ENCODE measurements at places on chromosomes 11 and 22. TPM values are rescaled to one million over a fixed set of nuclear protein-coding genes. Genes with fewer than 3 reads are reported as not detected.
A peak's percentile ranks its signal among the peaks of the same experiment; 100 is the strongest.

DNA sequence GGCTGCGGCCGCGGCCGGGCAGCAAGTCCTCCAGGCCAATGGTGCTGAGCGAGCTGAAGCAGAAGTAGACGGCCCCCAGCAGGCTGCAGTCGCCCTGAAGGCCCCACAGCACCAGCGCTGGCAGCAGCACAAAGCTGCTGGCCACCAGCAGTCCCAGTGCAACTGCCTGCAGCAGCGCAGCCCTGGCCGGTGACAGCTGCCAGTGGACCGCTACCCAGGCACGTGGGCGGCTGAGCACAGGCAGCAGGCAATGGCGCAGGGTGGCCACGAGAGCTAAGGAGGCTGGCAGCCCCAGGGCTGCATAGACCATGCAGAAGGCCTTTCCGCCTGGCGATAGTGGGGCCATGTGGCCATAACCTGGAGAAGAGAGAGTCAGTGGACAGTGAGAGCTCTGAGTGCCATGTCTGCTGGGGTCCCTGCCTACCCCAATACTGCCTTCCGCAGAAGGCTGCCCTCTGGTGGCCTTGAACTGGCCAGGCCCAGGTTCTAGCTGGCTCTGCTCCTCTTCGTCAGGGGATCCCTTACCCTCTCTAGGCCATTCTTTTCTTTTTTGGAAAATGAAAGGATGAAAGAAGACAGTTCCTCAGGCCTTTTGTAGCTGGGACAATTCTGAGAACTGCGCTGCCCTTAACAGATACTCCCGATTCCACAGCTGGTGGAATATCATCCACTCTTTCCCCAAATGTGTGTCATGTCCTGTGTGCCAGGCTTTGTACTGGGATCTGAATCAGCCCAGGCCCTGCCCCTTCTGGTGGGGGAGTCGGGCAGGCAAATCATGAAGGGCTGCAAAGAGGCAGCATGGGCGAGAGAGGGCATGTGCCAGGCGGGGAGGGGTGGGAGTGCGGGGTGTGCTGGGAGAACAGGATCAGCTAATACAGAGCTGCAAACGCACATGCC, 1.8 kb downstream of the KCNK7 start:
- no peak overlapping the region for H3K27ac ChIP-seq
- peak; percentile 34 for DNase-seq
- peaks cover 7% of the 10 kb centered on the region for H3K4me1 ChIP-seq
- H3K27me3 ChIP-seq: no peaks in the 10 kb centered on the region
- H3K4me3 ChIP-seq: no peak overlapping the region

DNA sequence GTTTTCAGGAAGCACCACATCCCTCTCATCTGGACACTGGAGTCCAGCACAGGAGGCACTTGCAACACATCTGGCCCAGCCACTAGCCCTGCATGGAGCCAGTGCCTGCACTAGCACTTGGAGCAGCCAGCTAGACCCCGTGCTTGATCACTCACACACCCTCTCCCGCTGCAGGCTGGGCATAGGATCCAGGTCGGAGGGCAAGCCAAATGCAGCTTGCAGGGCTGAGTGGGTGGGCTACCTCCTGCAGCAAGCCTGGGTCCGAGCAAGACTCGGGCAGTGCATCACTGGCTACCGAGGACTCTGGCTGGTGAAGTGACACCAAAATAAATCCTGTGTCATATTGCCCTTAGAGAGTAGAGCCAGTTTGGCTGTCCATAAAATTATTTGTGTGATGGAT, 1795.4 kb downstream of the LRRC4C start:
- DNase-seq: no peak
- H3K27me3 ChIP-seq: no peaks in the 10 kb centered on the region
- no peaks in the 10 kb centered on the region for H3K36me3 ChIP-seq
- no peaks in the 10 kb centered on the region for H3K4me1 ChIP-seq
- H3K27ac ChIP-seq: no peak overlapping the region

DNA sequence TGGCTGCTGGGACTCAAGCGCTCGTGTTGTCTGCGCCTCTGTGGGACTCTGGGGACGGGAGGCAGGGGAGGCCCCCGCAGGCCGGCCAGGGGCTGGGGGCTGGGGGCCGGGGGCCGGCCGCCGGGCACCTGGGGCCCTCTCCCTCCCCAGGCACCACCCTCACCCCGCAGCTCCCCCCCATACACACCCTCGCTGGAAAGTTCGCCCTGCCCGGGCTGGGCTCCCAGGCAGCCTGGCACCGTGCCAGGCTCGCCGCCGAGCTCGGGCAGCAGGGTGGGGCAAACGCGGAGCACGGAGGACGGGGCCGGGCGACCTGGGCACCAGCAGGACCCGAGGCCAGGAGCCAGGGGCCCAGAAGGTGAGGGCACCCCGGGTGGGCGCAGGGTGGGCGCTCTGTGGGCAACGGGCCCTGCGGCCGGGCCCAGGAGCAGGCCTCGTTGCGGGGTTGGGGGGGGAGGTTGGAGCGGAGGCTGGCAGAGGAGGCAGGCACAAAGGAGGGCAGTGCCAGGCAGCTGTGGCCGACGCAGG, 76.7 kb upstream of the WNT7B start:
- peaks cover 52% of the 10 kb centered on the region for H3K4me1 ChIP-seq
- peak overlapping the region; percentile 49 for H3K4me3 ChIP-seq
- H3K27me3 ChIP-seq: no peaks in the 10 kb centered on the region
- peak overlapping the region; percentile 55 for H3K27ac ChIP-seq
- DNase-seq: peak; percentile 64
- H3K36me3 ChIP-seq: no peaks in the 10 kb centered on the region

OR4A15 gene
- polyA plus RNA-seq: not detected

DNA sequence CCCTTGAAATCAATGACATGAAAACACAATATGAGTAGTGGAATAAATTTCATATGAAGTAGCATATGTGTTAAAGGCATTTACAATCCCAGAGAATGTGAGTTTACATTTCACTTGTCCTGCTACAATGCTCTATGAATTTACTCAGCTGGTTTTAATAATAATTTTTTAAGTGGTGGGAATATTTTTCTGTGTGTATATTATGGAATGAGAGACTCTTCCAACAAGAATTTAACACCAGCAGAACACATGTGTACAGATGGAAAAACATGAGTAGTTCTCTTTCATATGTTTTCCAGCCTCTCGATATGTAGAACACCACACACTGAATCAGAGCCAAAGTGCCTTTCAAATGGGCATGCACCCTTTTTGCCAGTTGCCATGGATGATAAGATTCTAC, 170.4 kb downstream of the MAML2 start:
- no peak overlapping the region for H3K4me3 ChIP-seq
- no peaks in the 10 kb centered on the region for H3K36me3 ChIP-seq
- no peak overlapping the region for H3K27ac ChIP-seq

GRCh38 chr11:86955361-86956120, at the start of gene FZD4:
FZD4 (minus strand) TSS chr11:86955395; CDS start chr11:86955085, 310 bp downstream.
- peaks cover 5% of the 10 kb centered on the region for H3K36me3 ChIP-seq
- H3K27ac ChIP-seq: peak within 1 kb of the TSS; percentile 75
- peaks cover 30% of the 10 kb centered on the region for H3K4me1 ChIP-seq

DNA sequence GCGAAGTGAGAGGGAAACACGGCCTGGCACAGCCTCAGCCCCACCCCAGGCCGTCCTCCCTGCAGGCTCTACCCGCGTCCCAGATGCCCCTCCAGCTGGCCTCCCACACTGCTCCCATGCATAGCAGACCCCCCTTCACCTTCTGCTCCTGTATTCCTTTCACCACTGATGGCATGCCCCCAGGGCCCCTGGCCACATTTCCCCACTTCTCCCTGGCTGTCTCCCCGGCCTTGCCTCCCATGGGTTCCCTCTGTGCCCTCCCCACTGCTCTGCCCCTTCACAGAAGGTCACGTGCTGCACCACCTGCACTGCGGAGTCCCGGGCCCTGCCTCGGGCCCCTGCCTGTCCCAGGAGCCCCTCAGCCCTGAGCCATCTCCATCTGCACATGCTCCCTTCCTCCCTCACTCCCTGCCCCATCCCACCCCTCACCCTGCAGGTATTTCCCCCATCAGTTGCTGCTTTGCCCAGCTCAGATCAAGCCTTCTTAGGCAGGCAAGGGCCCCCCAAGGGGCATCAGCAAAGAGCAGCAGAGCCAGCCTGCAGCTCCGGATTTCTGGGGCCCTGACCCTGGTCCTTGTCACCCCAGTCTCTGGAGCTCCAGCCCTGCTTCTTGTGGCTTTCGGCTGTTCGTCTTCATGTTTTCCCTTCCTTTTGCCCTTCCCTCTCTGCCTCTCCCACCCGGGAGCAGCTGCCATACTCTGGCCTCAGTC, 46.4 kb downstream of the GAB4 start:
- DNase-seq: no peak
- H3K4me1 ChIP-seq: no peaks in the 10 kb centered on the region
- no peaks in the 10 kb centered on the region for H3K36me3 ChIP-seq
- no peak overlapping the region for H3K27ac ChIP-seq
- H3K4me3 ChIP-seq: no peak overlapping the region

- no peak overlapping the region for H3K4me3 ChIP-seq
- no peak for DNase-seq
- no peak overlapping the region for H3K27ac ChIP-seq
- H3K4me1 ChIP-seq: peaks cover 13% of the 10 kb centered on the region
Observed at GRCh38 chr11:71442880-71443279, 5.3 kb downstream of the DHCR7 start.

DNA sequence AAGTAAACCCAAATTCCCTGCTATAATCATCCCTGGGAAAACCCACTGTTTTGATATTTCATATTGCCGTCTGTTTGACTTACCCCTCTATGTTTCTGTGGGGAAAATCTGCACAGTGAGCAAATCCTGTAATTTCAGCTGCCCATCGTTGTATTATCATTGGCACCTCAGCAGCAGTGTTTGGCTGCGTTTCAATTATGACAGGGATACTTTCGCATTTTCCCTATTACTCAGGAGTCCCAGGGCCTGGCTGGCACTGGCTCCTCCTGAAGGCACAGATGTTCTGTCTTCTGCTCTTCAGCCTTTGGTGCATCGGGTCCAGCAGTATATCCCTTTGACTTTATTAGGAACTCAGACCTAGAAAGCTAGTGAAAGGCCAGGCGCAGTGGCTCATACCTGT, 12.2 kb upstream of the MMP12 start:
- H3K4me3 ChIP-seq: no peak overlapping the region
- H3K4me1 ChIP-seq: no peaks in the 10 kb centered on the region
- peaks cover 7% of the 10 kb centered on the region for H3K27me3 ChIP-seq
- no peak overlapping the region for H3K27ac ChIP-seq
- peak; percentile 36 for DNase-seq

- peaks cover 20% of the 10 kb centered on the region for H3K4me1 ChIP-seq
- no peak overlapping the region for H3K27ac ChIP-seq
- peak; percentile 43 for DNase-seq
- H3K27me3 ChIP-seq: no peaks in the 10 kb centered on the region
Observed at GRCh38 chr11:3341298-3341697, 37.6 kb downstream of the ZNF195 start.

DNA sequence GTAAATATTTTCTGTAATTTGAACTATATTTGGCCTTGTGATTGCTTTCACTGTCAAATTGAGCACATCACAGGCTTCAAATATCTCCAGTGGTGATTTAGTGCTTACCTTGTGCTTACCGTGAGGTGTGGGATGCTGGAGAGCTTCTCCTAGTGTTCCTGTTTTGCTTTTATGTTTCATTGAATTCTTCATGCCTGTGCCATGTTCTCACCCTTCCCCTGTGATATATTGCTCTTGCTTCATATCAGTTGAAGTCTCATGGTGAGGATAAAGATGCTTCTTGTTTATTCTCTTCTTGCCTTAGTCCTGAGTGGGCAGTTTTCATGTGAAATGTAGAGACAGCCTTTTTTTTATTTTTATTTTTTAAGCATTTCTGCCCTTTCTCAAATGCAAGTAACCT, 198.0 kb upstream of the PDGFD start:
- H3K4me1 ChIP-seq: no peaks in the 10 kb centered on the region
- H3K36me3 ChIP-seq: no peaks in the 10 kb centered on the region
- no peak for DNase-seq
- H3K27me3 ChIP-seq: no peaks in the 10 kb centered on the region
- no peak overlapping the region for H3K4me3 ChIP-seq

F2 gene
- 0.10 TPM for polyA plus RNA-seq

- H3K4me3 ChIP-seq: no peak overlapping the region
- peaks cover 12% of the 10 kb centered on the region for H3K36me3 ChIP-seq
- H3K27me3 ChIP-seq: no peaks in the 10 kb centered on the region
- no peak for DNase-seq
- no peaks in the 10 kb centered on the region for H3K4me1 ChIP-seq
- no peak overlapping the region for H3K27ac ChIP-seq
Observed at GRCh38 chr11:46431211-46431610, 39.6 kb upstream of the CHRM4 start.

FJX1 gene
- 11.1 TPM for polyA plus RNA-seq

- no peaks in the 10 kb centered on the region for H3K36me3 ChIP-seq
- no peak overlapping the region for H3K4me3 ChIP-seq
- peaks cover 8% of the 10 kb centered on the region for H3K27me3 ChIP-seq
- DNase-seq: no peak
- H3K27ac ChIP-seq: no peak overlapping the region
Observed at GRCh38 chr11:129323896-129324502, 51.6 kb upstream of the BARX2 start.

GRCh38 chr11:33674035-33674814, 26.4 kb downstream of the C11orf91 start:
- H3K27me3 ChIP-seq: no peaks in the 10 kb centered on the region
- DNase-seq: no peak
- H3K4me1 ChIP-seq: peaks cover 11% of the 10 kb centered on the region
- H3K4me3 ChIP-seq: no peak overlapping the region

GRCh38 chr22:49727881-49728569, 99.6 kb downstream of the BRD1 start:
- H3K4me3 ChIP-seq: no peak overlapping the region
- peaks cover 5% of the 10 kb centered on the region for H3K27me3 ChIP-seq
- no peak overlapping the region for H3K27ac ChIP-seq

TRIM49B gene
- not detected for polyA plus RNA-seq

DNA sequence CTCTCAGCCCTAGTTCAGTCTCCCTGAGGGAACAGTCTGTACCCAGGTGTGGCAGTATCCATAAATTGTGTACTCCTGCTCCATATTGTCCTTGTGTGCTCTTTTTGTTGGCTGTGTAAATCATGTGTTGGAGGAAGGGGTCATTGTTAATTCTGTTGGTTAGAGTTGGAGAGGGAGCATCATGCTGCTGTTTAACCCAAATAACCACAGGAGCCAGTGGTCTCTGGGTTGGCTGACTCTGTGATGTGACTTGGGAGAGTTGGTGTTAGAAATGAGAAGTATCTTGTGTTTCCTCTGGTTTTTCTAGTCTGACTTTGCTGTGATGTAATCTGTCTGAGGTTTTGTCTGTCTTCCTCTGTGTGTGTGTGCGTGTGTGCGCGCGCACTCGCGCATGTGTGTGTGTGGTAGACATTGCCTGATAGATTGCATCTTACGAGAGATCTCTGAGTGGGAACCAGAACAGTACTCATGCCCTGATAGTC, 30.5 kb downstream of the CTNND1 start:
- H3K4me3 ChIP-seq: no peak overlapping the region
- peaks cover 33% of the 10 kb centered on the region for H3K4me1 ChIP-seq
- H3K27ac ChIP-seq: peak overlapping the region; percentile 55
- H3K27me3 ChIP-seq: no peaks in the 10 kb centered on the region
- peak; percentile 46 for DNase-seq

SLC22A6 gene
- not detected for polyA plus RNA-seq

- DNase-seq: no peak
- H3K27ac ChIP-seq: no peak overlapping the region
Observed at GRCh38 chr11:567629-568292, 7.0 kb downstream of the RASSF7 start.

- no peaks in the 10 kb centered on the region for H3K27me3 ChIP-seq
- H3K27ac ChIP-seq: no peak overlapping the region
- H3K4me1 ChIP-seq: no peaks in the 10 kb centered on the region
Observed at GRCh38 chr11:121688055-121688491, 235.3 kb upstream of the SORL1-AS1 start.

RAB30 gene
- 4.1 TPM for polyA plus RNA-seq

GRCh38 chr11:9607511-9607899, 34.0 kb downstream of the WEE1 start:
- no peak overlapping the region for H3K27ac ChIP-seq
- H3K36me3 ChIP-seq: no peaks in the 10 kb centered on the region
- H3K4me1 ChIP-seq: peaks cover 5% of the 10 kb centered on the region

- H3K4me3 ChIP-seq: no peak overlapping the region
- peak overlapping the region; percentile 96 for H3K27ac ChIP-seq
- H3K27me3 ChIP-seq: no peaks in the 10 kb centered on the region
Observed at GRCh38 chr11:9566561-9567063, 6.9 kb upstream of the WEE1 start.

SYT7 gene
- polyA plus RNA-seq: 0.13 TPM

Data from endothelial cell of umbilical vein (primary cell).